Renal cortical epithelial cell (primary cell): ENCODE measurements at places on chromosomes 6 and 20. TPM values are rescaled to one million over a fixed set of nuclear protein-coding genes. Genes with fewer than 3 reads are reported as not detected.

TUBB1 gene
- total RNA-seq, result not detected in 2 replicates

PAK5 gene
- not detected in 2 replicates for total RNA-seq

DNA sequence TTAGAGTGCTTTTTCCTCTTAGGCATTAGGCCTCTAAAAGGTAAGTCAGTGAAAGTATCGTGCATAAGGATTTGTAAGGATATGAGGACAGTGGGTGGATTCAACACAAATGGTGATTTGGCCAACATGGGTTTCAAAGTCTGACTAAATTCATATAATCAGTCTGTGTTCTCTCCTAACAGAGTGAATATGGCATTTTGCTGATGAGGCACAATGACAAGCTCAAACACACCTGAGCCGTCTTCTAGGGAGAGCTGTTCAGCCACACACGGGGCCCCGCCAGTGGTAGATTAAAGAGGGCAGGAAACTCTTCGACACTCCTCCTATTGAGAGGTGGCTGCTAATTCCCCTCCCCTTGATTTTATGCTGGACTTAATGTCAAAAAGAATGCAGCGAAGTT lies 59.5 kb upstream of the PROKR2 start:
- no peak for DNase-seq

IMPG1 gene
- 0.30 TPM in 1 of 2 replicates, not detected in the other for total RNA-seq

- DNase-seq, result no peak
Measured at GRCh38 chr20:13648291-13649228, 9.8 kb upstream of the TASP1 start.

DNA sequence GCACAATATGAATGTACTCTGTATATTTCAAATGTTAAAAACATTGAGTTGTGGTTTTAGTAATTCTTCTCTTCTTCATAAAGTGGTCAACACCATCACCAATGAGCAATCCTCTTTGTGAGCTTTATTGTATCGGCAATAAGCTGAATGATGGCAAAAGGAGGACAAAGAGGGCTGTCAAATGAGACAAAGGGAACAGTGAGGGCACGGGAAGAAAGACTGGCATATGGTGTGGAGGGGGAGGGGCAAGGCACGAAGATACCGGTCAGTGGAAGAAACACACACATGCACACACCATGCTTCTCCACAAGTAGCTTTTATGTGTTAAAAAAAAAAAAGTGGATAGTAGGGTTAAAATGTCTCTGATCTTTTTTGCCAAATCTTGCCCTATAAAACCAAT lies 506.8 kb upstream of the CITED2 start:
- no peak for DNase-seq
